ENCODE measurements at places on chromosomes 1 and 21. TPM values are rescaled to one million over a fixed set of nuclear protein-coding genes. Genes with fewer than 3 reads are reported as not detected.

HCRTR1 gene
- total RNA-seq: not detected

LCE3E gene
- total RNA-seq: not detected

LMX1A gene
- not detected for total RNA-seq

PLEKHG5 gene
- total RNA-seq: 17.0 TPM

TRNP1 gene
- total RNA-seq: 62.3 TPM
